KBM-7 (cell line): ENCODE measurements at places on chromosomes 12 and 14.

DNA sequence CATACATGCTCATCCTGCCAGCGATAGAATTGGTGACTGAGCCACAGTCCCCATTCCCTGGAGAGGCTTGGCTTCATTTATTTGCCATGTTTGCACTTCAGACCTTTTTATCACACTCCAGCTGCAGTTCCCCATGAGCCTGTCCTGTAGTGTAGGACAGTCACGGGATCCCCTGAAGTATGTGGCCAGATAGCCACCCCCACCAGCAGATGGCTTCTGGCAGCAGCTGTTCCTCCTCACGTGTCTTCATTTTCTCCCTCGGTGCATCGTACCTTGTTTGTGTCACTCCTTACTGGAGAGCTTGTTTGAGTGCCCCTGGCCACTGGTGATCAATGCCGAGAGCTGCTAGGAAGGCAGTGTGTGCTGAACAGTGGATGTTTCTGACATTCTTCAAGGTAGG, 40.2 kb downstream of the UBE3B start:
- DNase-seq = no peak

- DNase-seq = no peak
These were observed 429.0 kb upstream of the FBXO33 start for GRCh38 chr14:39861229-39861600.

DNA sequence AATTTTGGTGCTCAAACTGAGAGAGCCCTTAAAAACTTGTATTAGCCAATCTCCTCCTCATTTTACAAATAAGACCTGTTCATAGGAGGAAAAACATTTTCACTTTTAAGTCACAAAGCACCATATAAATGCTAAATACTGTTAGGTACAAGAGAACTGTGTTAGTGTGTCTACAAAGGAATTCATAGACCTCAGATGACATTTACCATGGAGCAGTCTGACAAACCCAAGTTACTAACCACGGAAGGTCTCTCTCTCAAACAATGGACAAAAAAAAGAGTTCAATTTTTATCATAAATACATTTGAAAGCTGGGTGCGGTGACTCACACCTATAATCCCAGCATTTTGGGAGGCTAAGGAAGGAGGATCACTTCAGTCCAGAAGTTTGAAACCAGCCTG, 10.0 kb downstream of the SBNO1 start:
- no peak for DNase-seq

DNA sequence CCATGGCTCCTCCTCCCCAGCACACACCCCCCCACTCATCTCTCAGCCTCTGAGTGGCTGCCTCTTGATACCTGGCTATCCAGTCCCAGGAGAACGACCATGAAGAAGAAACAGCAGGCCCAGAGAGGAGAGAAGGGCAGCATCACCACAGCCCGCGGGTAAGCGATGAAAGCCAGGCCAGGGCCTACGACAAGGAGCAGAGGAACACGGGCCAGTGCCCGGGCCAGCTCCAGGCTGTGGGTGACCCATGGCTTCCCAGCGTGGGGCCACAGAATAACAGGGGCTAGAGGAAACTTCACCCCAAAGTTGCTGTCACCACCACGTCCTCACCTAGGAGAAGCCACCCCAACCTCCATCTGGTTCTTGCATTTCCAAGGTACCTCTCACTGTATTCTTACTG, 10.4 kb upstream of the SLC6A12 start:
- DNase-seq = no peak
